Glomerular endothelial cell (primary cell): ENCODE measurements at places on chromosomes 4 and X.

- DNase-seq = no peak
Observed at GRCh38 chr4:111400741-111401140, 744.5 kb upstream of the FAM241A start.

- DNase-seq = no peak
Observed at GRCh38 chr4:83748711-83749110, 212.8 kb downstream of the GPAT3 start.

DNA sequence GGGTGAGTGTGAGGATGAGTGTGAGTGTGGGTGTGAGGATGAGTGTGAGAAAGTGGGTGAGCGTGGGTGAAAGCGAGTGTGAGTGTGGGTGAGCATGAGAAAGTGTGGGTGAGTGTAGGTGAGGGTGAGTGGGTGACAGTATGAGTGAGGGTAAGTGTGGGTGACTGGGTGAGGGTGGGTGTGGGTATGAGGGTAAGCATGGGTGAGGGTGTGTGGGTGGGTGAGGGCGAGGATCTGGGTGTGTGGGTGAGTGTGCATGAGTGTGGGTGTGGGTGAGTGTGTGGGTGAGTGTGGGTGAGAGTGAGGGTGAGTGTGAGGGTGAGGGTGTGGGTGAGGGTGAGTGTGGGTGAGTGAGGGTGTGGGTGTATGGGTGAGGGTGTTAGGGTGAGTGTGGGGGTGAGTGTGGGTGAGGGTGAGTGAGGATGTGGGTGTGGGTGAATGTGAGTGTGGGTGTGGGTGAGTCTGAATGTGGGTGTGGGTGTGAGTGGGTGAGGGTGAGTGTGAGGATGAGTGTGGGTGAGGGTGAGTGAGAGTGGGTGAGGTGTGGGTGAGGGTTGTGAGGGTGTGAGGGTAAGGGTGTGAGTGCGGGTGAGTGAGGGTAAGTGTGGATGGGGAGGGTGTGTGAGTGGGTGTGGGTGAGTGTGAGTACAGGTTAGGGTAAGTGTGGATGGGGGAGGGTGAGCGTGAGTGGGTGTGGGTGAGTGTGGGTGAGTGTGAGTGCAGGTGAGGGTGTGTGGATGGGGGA, 48.9 kb downstream of the ING2 start:
- no peak for DNase-seq

DNA sequence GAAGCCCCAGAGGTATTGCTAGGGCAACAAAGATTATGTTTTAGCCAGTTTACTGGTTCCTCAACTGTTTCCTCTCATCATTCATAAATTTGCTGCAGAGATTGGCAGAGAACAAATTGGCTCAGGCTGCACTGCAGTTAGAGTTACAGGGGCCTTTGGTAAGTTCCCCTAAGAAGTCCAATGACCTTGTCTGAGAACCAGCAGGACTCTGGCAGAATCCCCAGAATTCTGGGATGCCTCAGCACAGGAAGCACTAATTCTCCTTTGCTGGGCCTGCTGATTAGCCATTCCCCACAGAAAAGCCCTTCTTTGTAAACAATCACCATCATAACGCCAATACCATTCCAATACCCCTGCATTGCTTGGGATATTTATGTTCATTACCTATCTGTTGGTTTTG, 151.3 kb downstream of the USP46 start:
- no peak for DNase-seq

DNA sequence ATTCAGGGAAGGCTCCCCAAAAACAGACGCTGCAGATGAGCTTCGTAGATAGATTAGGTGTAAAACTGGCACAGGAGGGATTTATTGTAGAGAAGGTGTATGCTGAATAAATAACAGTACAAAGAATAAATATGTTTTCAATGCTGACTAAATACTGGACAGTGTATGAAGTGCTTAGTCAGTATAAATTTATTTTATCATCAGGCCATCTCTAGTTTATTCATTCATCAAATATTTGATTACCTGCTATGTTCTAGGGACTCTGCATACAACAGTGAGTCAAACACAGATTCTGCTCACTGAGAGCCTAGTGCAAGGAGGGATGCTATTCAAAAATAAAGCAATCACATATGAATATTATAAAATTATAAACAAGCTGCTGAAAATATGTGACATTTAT, 63.6 kb upstream of the TSPAN5 start:
- no peak for DNase-seq

GRCh38 chr4:40848940-40849339, 99.2 kb downstream of the NSUN7 start:
- no peak for DNase-seq

DNA sequence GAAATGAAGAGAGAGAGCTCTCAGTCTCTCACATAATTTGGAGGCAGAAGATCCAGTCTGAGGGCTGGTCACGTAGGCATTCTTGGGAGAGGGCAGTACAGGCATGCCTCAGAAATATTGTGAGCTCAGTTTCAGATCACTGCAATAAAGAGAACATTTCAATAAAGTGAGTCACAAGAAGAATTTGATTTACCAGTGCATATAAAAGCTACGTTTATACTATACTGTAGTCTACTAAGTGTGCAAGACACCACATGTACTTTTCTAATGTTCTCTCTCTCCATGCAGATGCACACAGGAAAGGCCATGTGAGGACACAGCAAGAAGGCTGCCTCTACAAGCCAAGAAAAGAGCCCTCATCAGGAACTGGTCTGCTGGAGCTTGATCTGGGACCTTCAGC, 583.5 kb upstream of the FAT1 start:
- no peak for DNase-seq

GRCh38 chr4:87240341-87240740, 19.9 kb upstream of the KLHL8 start:
- no peak for DNase-seq

DNA sequence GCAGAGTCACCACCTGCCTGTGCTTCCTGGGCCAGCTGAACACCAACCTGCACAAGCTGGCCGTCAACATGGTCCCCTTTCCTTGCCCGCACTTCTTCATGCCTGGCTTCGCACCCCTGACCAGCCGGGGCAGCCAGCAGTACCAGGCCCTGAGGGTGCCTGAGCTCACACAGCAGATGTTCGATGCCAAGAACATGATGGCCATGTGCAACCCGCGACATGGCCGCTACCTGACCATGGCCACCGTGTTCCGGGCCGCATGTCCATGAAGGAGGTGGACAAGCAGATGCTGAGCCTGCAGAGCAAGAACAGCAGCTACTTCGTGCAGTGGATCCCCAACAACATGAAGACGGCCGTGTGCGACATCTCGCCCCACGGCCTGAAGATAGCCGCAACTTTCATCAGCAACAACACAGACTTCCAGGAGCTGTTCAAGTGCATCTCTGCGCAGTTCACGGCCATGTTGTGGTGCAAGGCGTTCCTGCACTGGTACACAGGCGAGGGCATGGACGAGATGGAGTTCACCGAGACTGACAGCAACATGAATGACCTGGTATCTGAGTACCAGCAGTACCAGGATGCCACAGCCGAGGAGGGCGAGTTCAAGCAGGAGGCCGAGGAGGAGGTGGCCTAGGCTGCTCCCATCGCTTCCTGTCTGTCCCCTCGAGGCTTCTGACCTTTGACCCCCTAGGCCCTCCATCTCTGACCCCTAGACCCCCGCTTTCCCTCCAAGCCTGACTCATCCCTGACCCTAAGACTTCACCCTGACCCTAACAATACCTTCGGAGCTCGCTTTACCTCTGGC, 170.3 kb downstream of the THOC2 start:
- no peak for DNase-seq

DNA sequence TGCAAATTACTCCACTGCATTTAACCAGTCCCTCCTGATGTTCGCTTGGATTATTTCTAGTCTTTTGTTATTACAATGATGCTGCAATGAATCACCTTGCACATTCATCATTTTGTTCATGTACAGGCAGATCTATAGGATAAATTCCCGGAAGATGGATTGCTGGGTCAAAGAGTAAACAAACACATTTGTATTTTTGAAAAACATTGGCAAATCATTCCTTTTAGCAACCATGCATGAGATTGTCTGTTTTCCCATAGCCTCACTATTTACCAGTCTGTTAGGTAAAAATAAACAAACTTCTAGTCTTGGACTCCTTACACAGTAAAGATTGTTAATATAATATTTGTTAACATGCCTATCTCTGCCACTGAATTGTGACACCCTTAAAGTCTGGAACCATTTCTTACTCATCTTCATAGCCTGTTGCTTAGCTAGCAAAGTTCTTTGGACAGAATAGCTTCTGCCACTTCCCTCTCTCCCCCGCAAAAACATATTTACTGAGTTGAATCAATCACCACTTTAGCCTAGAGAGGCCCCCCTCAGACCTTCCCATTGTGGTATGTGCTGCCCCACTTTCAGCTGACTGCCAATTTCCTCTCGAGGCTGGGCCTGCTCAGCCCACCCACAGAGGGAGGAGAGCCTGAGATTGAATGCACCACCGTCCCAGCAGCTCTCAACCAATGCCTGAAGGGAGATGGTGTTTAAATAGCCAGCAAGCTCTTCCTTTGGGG, 108.4 kb upstream of the ATXN3L start:
- no peak for DNase-seq
